Epithelial cell of proximal tubule (primary cell): ENCODE measurements at places on chromosomes 7 and 10.

- DNase-seq: no peak
Observed at GRCh38 chr10:60351191-60351853, 38.4 kb downstream of the ANK3 start.

GRCh38 chr7:131325179-131325840 lies 2.4 kb upstream of the MKLN1 start:
- DNase-seq: no peak

- DNase-seq: no peak
Observed at GRCh38 chr7:118328505-118329211, 104.2 kb downstream of the ANKRD7 start.

- no peak for DNase-seq
Observed at GRCh38 chr7:142111499-142111898, at the start of gene MGAM2. TSS of gene MGAM2 (plus strand) at chr7:142111718. CDS start at chr7:142116874, 5,156 bp downstream.

- no peak for DNase-seq
Observed at GRCh38 chr7:50512384-50512783, 52.8 kb downstream of the DDC start.

DNA sequence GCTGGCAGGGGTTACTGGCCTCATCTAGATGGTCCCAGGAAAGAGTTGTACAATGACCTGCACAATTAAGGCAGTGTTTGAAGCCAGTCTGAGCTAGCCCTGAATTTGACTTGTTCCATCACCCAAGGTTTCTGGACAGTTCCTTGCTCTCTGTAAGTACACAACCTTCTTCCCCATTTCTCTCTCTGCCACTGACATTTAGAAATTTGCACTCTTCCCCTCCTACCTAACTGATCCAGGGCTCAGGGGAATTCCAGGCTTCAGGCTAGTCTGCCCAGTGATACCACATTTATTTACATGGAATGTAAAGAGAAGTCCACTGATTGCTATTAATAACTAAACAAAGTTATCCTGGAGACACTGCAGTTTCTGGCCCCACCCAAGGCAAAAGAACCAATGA lies 139.0 kb upstream of the GPR26 start:
- DNase-seq: no peak

DNA sequence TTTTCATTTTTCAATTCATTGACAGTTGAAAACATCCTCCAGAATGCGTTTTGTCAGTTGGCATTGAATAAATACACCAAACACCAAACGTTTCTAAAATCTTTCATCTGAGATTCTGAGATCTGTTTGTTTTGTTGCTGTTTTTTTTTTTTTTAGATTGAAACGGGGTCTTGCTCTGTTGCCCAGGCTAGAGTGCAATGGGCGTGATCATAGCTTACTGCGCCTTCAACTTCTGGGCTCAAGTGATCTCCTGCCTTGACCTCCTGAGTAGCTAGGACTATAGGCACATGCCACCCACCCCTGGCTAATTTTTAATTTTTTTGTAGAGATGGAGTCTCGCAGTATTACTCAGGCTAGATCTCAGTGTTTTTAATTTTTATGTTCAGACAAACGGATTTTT lies 30.7 kb downstream of the ZRANB1 start:
- DNase-seq: no peak

- no peak for DNase-seq
Observed at GRCh38 chr7:151131592-151132293, 35.8 kb downstream of the GBX1 start.

DNA sequence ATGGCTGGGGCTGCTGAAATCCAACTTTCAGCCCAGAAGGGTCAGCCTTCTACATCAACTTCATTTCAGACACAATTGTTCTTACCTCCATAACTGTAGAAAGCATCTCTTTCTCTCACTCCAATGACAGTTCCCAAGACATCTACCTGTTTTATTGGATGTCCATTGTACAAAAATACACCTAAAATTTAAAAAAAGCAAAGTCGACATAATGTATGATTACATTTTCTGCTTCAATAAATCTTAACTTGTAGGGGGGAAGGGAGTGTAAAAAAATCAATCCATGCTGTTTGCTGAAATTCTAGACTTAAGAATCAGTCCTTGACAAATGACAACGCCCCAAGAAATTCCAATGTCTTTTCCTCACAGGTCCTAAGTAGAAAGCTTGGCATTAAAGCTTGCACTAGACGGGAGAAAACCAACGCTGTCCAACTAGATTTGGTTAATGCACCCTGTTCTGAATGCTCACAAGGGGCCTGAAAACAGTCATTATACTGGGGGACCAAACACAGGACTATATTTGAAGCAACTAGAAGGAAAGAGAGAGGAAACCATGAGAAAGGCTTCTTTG lies 7.5 kb downstream of the STN1 start:
- no peak for DNase-seq

- no peak for DNase-seq
Observed at GRCh38 chr7:81774551-81774950, 4.7 kb upstream of the HGF start.

DNA sequence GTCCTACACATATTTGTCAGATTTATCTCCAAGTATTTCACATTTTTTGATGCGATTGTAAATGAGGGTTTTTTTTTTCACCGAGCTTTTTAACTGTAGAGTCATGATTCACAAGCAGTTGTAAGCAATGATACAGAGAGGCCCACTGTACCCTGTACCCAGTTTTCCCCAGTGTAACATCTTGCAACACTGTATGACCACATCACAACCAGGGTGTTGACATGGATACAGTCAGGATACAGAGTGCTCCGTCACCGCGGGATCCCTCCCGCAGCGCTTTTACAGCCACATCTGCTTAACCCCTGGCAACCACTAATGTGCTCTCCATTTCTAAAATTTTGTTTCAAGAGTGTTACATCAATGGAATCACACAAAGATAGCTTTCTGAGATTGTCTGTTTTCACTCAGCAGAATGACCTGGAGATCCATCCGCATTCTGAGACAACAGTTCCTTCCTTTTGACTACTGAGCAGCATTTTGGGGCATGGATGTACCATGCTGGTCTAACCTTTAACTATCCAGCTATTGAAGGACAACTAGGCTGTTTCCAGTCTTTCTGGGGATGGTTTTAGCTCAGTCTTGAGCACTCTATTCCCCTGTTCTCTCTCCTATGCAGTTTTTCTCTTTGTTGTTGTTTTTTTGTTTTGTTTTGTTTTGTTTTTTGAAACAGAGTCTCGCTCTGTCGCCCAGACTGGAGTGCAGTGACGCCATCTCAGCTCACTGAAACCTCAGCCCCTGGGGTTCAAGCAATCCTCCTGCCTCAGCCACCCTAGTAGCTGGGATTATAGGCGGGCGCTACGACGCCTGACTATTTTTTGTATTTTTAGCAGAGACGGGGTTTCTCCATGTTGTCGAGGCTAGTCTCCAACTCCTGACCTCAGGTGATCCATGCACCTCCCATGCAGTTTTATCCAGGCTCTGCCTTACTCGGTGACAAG lies 25.9 kb downstream of the GPRIN2 start:
- no peak for DNase-seq

- peak; percentile 66 for DNase-seq
Observed at GRCh38 chr7:90180011-90180585, 25.8 kb downstream of the STEAP1 start.

- DNase-seq: no peak
Observed at GRCh38 chr7:137774793-137775201, 72.0 kb downstream of the DGKI start.

DNA sequence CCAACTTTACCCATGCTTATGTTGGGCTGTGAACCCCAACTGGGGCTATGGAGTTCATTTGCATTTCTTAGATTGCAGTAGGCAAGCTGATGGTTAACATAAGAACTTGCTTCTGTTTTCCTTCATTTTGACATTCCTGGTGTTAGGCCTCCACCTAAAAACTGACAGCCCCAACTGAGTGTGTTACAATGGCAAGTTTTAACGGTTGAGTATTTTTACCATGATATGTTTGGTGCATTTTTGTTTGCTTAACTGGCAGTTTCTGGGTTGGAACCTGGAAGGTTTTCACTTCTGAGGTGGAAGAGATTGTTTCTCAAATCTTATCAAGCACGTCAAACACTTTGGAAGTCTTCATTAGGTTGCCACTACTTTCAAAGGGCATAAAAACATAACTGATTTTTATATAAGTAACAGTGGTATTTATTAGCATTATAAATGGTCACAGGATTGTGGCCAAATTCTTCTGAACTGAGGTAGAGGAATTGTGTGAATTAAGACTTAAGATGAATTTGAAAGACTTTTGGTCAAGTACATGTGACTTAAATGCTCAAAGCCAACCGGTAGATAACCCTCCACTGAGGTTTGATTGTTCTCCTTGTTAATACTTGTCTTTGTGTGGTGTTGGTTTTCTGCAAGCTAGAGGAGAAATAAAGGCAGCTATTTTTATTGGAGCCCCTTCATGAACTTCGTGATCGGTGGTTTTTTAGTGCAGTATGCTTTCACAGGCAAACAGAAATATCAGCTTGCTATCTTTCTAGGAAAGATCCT lies 2.8 kb downstream of the BMI1 start:
- no peak for DNase-seq

GRCh38 chr10:101135141-101136006 lies 4.3 kb downstream of the TLX1 start:
- DNase-seq: no peak

GRCh38 chr7:98483964-98484545 lies 83.2 kb upstream of the BAIAP2L1 start:
- no peak for DNase-seq

DNA sequence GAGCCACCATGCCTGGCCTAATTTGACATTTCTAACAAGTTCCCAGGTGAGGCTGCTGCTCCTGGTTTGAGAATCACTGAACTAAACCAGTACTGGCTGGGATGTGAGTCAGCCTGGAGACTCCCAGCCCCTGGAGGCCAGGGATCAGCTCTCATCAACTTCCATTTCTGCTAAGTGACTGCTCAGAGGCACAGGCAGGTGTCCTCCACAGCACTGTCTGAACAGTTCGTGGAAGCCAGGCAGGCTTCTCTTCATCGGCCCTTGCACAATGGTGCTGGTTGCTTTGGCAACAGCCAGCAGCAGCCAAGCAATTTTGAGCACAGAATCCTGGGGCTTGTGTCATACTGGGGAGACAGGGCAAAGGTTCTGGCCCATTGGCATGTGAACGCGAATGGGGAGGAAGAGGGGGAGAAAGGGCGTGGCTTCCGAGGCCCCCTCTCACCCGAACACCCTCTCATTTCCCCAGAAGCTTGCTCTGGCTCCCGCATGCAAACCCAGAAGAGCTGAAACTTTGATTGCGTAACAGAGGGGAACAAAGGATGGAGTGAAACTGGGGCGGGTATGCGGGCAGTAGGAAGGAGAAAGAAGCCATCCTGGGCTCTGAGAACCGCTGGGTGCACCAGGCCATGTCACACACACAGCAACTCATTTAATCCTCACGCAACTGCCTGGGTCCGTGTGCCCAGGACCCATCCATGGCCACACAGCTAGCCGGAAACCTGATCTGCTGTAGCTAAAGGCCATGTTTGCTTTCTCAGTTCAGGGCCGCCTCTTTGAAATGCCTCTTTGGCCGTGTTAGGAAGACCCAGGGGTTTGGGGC lies 9.0 kb upstream of the POR start:
- DNase-seq: peak; percentile 86

- no peak for DNase-seq
Observed at GRCh38 chr10:31126593-31126992, 94.9 kb upstream of the ZNF438 start.

- DNase-seq: no peak
Observed at GRCh38 chr10:62655337-62655994, 149.1 kb upstream of the ADO start.

GRCh38 chr7:28488061-28488791 lies 75.9 kb downstream of the CREB5 start:
- DNase-seq: no peak

GRCh38 chr10:78527296-78527695 lies 493.6 kb downstream of the RPS24 start:
- no peak for DNase-seq

- DNase-seq: no peak
Observed at GRCh38 chr7:12031638-12032037, 179.5 kb upstream of the TMEM106B start.

DNA sequence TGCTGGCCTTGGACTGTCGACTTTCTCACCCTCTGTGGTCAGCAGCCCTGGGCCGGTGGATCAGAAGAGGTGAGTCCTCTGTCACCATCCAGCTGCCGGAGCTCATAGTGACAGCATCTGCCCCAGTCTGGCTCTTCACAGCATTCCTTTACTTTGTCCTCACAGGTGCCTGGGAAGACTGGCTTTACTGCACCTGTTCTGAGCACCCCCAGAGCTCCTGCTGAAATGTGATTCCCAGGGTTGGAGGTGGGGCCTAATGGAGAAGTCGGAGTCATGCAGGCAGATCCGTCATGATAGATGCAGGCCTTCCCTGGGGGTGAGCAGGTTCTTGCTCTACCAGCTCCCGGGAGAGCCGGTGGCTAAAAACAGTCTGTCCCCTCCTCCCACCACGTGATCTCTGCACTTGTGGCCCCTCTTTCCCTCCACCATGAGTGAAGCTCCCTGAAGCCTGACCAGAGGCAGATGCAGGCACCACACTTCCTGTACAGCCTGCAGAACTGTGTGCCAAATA lies 171.5 kb downstream of the ZMYND11 start:
- DNase-seq: no peak

DNA sequence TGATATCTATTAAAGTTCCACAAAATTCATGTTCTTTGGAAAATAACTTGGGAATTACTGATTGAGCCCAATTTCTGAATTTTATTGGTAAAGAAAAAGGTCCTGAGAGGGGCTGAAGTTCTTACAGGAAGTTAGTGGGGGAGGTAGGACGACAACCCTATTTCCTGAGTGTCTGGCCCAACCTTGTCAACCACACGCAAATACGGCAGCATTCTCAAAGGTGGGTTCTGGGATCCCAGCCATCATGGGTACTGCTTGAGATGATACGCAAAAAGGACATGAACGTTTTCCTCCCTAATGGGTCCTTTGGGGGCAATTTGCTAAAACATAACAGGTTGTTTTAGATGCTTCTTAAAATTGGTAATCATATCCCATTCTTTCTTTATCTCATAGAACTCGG lies 2.7 kb upstream of the PDCD4 start:
- DNase-seq: no peak

- no peak for DNase-seq
Observed at GRCh38 chr10:121788115-121788514, 139.7 kb downstream of the ATE1 start.

DNA sequence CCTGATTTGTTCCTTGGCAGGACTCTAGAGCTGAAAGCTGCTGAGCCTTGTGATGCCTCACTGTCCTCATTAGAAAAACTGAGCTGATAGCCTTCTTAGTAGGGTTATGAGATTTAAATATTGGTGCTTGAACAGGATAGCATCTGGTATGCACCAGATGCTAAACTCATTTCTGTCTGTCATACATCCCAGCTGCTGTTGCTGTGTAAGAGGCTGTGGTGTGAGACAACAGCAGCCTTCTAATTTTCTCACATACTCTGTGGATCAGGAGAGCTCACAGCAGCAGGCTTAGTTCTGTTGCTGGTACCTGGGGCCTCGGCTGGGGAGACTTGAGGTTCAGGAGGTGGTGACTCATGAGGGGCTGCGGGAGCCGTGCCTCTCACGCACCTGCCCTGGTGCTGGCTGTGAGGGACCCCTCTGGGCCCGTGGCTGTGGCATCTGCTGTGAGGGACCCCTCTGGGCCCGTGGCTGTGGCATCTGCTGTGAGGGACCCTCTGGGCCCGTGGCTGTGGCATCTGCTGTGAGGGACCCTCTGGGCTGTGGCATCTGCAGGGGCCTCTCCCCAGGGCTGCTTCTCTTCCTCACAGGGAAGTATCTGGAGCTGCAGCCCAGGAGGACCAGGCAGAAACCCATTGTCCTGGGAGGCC lies 12.5 kb downstream of the DYNC2I1 start:
- no peak for DNase-seq
